ENCODE measurements at places on chromosomes 13 and 19. TPM values are rescaled to one million over a fixed set of nuclear protein-coding genes. Genes with fewer than 3 reads are reported as not detected.

DNA sequence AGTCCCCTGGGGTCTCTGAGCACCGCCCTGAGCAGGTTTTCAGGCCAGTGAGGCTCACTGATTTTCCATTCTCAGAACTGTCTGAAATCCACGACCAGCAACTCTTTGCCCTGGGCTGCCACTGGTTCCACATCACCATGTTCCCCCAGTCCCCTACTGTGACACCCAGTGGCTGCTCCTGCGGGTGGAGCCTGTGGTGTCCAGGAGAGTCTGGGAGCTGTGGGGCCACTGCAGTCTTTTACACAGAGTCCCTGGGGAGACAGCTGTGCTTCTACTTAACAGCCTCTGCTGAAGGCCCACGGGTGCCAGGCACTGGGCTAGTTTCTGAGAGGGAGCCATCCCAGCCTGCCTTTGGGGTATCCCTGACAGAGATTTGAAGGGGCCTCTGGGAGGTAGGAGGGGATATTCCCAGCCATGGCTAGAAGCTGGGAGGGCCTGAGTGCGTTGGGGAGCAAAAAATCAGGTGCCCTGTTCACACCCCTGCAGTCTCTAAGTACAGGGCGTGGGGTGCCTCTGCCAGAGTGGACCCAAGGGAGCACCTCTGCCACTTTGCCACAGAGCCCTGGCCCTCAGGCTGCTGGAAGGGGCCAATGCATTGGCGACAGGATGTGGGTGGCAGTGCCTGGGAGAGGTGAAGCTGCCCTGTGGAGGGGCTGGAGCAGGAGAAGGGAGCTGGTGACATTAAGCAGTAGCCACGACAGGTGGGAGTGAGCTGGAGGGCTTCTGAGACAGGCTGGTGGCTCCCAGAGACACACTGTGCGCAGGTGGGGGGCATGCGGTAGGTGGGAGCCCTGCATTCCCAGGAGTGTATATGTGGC, 200.2 kb upstream of the ZNF536 start:
- no peak for DNase-seq
- no peaks in the 10 kb centered on the region for H3K36me3 ChIP-seq
- H3K4me1 ChIP-seq = no peaks in the 10 kb centered on the region
- no peak overlapping the region for H3K27ac ChIP-seq
- H3K4me3 ChIP-seq = no peak overlapping the region

- no peak for DNase-seq
- H3K4me1 ChIP-seq = peaks cover 20% of the 10 kb centered on the region
These were observed 11.0 kb downstream of the ZNF574 start for GRCh38 chr19:42086770-42087550.

- H3K4me1 ChIP-seq = no peaks in the 10 kb centered on the region
- peaks cover 88% of the 10 kb centered on the region for H3K27me3 ChIP-seq
- no peak overlapping the region for H3K27ac ChIP-seq
- H3K36me3 ChIP-seq = no peaks in the 10 kb centered on the region
- H3K4me3 ChIP-seq = no peak overlapping the region
These were observed 6.2 kb downstream of the TINCR start for GRCh38 chr19:5561559-5561958.

DNA sequence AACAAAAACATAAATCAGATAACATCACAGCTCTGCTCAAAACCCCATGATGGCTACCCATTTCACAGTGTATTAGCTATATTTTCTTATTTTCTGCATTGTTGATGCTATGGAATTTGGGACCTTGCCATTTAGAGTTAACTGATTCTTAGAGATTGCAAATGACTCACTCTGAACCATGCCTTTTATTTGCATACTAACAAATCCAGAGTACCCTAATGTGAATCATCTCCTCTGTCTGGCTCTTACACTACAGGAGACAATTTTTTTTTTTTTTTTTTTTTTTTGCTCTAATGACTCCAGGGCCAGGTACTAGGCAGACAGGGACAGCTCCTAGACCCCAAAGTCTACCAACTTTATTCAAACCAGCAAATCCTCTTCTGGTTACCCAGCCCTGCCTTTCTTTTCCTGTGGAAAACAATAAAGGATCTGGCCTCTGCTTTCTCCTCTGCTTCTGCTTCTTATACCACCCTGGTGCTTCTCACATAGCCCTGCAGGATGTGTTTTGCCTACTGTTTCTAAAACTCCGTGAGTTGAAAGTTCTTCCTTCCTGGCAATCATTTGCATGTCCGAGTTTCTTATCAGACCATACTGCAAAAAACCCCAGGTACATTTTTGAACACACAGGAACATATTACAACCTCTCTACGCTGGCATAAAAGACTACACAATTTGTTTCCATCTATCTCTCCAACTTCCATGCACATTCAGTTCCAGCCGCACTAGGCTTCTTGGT, 10.6 kb upstream of the ZNF460 start:
- no peak overlapping the region for H3K27ac ChIP-seq
- no peak for DNase-seq
- H3K4me3 ChIP-seq = no peak overlapping the region
- H3K4me1 ChIP-seq = no peaks in the 10 kb centered on the region
- H3K36me3 ChIP-seq = no peaks in the 10 kb centered on the region
- no peaks in the 10 kb centered on the region for H3K27me3 ChIP-seq

DNA sequence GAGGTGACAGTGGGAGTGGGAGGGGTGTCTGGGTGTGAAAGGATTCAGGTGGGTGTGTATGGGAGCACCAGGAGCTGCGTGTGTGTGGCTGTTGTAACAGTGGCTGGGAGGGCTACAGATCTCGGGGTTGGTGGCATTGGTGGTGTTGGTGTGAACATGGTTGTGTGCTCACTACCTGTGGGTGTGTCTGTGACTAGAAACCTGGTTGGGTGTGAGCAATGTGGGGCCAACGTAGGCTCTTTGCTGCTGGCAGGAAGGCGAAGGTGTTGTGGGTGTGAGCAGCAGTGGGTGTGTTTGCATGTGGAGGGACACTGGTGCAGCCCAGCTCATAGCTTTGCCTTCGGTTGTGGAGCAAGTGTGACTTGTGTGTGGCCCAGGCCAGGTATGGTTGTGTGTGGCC, 3.7 kb upstream of the NR2C2AP start:
- no peak for DNase-seq
- H3K4me3 ChIP-seq = no peak overlapping the region

- no peaks in the 10 kb centered on the region for H3K36me3 ChIP-seq
- no peak overlapping the region for H3K27ac ChIP-seq
- no peaks in the 10 kb centered on the region for H3K27me3 ChIP-seq
- no peaks in the 10 kb centered on the region for H3K4me1 ChIP-seq
- no peak for DNase-seq
These were observed 188.5 kb upstream of the UBL3 start for GRCh38 chr13:30038884-30039283.

DNA sequence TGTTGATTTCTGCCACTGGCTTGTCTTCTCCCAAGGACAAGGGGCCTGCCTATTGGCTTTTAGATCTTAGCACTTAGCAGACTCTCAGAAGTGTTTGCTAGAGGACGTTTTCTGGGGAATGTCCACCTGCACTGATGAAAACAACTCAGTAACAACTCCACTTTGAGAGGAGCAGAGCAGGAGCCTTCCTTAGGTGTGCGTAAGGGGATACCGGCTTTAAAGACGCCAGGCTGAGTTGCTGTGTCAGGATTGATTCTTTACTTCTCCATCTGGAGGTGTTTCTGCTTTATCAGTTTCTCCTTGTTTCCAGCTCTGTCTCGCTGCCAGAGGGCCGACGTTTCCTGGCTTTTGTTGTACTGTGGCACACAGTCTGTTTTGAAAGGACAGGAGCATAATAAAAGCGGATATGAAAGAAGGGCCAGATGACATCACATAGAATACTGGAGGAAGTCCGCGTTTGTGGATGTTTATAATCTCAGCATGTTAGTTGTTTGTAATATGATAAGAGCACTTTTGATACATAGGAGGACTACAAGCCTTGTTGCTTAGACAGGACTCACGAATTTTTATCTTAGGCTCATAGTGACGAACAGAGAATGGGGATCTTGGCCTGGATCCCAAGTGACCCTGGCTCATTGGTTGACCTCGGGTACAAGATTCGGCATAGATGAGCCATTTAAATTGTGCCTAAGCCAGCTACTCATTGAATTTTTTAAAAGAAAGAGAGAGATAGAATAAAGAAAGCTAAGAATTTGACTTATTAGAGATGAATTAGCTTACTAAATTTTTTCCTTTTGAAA, 34.6 kb downstream of the COL4A2 start:
- H3K4me3 ChIP-seq = no peak overlapping the region
- DNase-seq = no peak
- no peaks in the 10 kb centered on the region for H3K27me3 ChIP-seq
- H3K4me1 ChIP-seq = no peaks in the 10 kb centered on the region

GRCh38 chr13:77896977-77897376, 21.7 kb downstream of the EDNRB start:
- DNase-seq = no peak
- H3K36me3 ChIP-seq = no peaks in the 10 kb centered on the region
- H3K27ac ChIP-seq = peak overlapping the region; percentile 41
- H3K4me3 ChIP-seq = no peak overlapping the region
- H3K4me1 ChIP-seq = no peaks in the 10 kb centered on the region
- no peaks in the 10 kb centered on the region for H3K27me3 ChIP-seq

Gene NALCN
- total RNA-seq = 0.33 TPM

GRCh38 chr13:74443631-74444030, 309.4 kb upstream of the KLF12 start:
- DNase-seq = no peak
- no peak overlapping the region for H3K4me3 ChIP-seq
- H3K36me3 ChIP-seq = no peaks in the 10 kb centered on the region
- H3K4me1 ChIP-seq = no peaks in the 10 kb centered on the region

DNA sequence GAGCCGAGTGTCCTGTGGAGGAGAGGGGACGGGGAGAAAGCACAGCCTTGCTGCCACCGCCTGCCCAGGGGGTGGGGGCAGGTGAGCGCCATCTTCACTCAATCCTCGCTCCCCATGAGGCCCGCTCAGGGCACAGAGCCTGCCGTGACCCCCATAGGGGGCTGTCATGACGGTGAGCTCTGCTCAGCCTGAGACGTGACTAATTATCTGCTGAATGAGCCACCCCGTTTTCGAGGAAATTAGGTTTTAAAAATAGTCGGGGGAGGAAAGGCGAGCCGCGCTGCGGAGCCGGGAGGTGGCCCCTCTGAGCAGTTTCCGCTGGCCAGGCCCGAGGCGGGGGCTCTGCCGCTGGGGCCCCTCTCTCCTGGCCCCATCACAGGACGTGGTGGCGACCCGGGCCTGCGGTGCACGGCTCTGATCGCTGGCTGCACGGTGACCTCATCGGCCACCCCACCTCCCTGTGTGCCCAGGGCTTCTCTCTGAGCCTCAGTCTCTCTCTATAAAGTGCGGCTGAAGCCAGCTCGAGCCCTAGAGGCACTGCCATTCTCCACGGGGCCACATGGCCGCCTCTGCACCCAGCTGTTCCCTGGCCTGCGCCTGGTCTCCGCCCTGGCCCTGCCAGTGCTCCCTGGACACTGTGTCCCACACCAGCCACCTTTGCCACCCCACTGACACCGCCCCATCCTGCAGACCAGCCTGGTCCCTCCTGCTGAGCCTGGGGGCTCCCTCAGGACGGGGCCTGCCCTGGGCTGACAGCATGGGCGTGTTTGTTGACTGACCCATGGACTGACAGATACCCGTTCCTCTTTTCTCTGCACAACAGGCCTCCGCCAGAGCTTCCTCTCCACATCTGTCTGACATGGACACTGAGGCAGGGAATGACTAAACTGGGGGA, 28.3 kb downstream of the PIP5K1C start:
- H3K4me3 ChIP-seq = peak overlapping the region; percentile 51
- no peaks in the 10 kb centered on the region for H3K27me3 ChIP-seq
- peaks cover 8% of the 10 kb centered on the region for H3K36me3 ChIP-seq
- peak overlapping the region; percentile 100 for H3K27ac ChIP-seq

- H3K4me3 ChIP-seq = no peak overlapping the region
- H3K4me1 ChIP-seq = no peaks in the 10 kb centered on the region
- H3K36me3 ChIP-seq = no peaks in the 10 kb centered on the region
- H3K27ac ChIP-seq = no peak overlapping the region
- no peaks in the 10 kb centered on the region for H3K27me3 ChIP-seq
These were observed 34.2 kb upstream of the ZNF599 start for GRCh38 chr19:34806976-34807860.

DNA sequence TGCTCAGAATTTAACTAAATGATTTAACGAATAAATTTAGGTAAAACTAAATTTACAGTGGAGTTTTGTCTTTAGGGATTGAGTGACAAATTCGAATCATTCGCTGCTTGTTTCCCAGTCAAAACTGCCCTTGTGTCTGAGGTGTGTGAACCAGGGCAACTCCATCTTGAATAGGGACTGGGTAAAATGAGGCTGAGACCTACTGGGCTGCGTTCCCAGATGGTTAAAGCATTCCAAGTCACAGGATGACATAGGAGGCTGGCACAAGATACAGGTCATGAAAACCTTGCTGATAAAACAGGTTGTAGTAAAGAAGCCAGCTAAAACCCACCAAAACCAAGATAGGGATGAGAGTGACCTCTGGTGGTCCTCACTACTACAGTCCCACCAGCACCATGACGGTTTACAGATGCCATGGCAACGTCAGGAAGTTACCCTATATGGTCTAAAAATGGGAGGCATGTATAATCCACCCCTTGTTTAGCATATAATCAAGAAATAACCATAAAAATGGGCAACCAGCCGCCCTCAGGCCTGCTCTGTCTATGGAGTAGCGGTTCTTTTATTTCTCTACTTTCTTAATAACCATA, 10.2 kb upstream of the ANKRD10 start:
- DNase-seq = no peak
- no peaks in the 10 kb centered on the region for H3K4me1 ChIP-seq
- H3K36me3 ChIP-seq = no peaks in the 10 kb centered on the region

Gene SIGLECL1
- total RNA-seq = not detected

Gene MEF2B
- total RNA-seq = not detected

Gene PRTN3
- not detected for total RNA-seq

Gene MISP3
- 1.4 TPM for total RNA-seq

DNA sequence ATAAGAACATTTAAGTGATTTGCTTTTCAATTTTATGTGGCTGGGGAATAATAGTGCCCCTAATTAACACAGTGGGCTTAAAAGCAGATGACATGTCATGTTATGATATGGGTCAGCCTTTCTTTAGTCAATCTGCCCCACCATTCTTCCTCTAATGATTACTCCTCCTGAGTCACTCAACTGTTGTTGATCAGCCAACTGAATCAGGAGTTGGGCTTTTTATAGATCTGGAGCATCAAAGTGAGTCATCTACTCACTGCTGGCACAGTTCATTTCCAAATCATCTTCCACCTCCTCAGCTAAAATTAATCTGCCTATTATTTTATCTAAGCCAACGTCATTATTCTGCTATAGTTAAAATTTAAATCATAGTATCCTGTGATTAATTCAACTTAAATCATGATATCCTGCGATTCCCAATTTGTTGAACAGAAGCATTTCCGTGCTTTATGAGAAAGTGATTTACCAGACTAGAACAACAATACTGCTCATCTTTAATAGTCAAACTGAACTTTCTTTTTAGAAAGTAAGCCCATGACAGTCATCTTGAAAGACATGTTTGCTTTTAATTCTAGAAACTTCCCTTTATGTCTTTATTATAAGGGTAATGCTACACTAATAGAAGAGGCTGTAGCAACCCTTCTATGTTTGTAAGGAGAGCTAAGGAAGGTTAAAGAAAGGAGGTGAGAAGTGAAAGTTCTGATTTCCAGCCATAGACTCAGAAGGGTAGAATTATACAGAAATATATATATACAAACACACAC, 551.4 kb downstream of the TBC1D4 start:
- no peaks in the 10 kb centered on the region for H3K4me1 ChIP-seq
- no peak for DNase-seq
- no peaks in the 10 kb centered on the region for H3K36me3 ChIP-seq
